Hematopoietic multipotent progenitor cell treated with erythropoietin and hydrocortisone succinate and interleukin-3 and kit ligand, for 4 days (in vitro differentiated cells): ENCODE measurements at places on chromosomes 16 and 17.

GRCh38 chr17:16818340-16818739 lies 128.3 kb downstream of the CCDC144A start:
- DNase-seq = no peak

- no peak for DNase-seq
Measured at GRCh38 chr17:78460951-78461798, 82.7 kb downstream of the PGS1 start.

GRCh38 chr17:9121186-9121820 lies 100.0 kb downstream of the NTN1 start:
- no peak for DNase-seq

- peak; percentile 80 for DNase-seq
Measured at GRCh38 chr16:12801511-12802042, 2.1 kb downstream of the CPPED1 start.

GRCh38 chr17:63772801-63773271 lies 561 bp downstream of the CCDC47 start:
- DNase-seq = peak; percentile 62

- DNase-seq = peak; percentile 81
Measured at GRCh38 chr17:7716901-7717755, at the start of gene DNAH2. TSS of gene DNAH2 (plus strand) at chr17:7717744. CDS start at chr17:7719735, 1,991 bp downstream.

GRCh38 chr17:68670967-68671693 lies 70.0 kb upstream of the FAM20A start:
- DNase-seq = no peak

- DNase-seq = no peak
Measured at GRCh38 chr16:72974142-72974769, 73.7 kb downstream of the ZFHX3 start.

- no peak for DNase-seq
Measured at GRCh38 chr16:63922560-63922959, 1199.3 kb downstream of the CDH11 start.

- peak; percentile 85 for DNase-seq
Measured at GRCh38 chr16:74511961-74512360, 90.7 kb upstream of the CLEC18B start.

DNA sequence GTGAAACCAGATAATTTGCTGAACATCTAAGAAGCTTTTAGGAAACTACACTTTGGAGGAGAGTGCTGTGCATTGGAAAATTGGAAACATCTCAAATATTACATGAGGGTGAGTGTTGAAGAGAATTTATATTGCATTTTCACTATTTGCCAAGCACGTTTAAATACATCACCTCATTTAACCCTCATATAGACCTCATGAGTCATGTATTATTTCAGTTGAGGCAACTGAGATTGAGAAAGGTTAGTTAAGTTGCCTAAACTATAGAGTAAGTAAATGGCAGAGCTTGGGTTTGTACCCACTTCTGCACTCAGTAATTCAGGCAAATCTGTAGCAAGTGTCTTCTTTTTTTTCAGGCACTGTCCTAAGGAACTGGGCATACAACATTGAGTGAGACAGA lies 3.7 kb upstream of the NLK start:
- DNase-seq = no peak

- no peak for DNase-seq
Measured at GRCh38 chr17:71809537-71809936, 311.3 kb upstream of the SOX9 start.

DNA sequence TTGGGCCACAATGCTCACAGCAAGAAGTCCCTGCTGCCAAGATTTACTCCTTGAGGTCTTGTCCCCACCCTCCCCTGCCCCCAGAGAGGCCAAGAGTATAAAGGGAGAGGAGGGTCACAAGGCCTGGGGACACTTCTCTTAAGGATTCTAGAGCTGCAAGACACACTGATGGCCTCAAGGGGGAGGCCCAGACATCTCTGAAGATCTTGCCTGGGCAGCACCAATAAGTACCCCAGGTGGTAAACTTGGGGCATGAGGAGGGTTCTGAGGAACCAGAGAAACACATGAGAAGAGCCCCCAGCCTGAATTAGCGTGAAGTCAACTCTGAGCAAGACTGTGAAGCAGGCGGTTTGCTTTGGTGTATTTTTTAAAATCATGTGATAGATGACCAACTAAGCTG lies 26.8 kb upstream of the MTMR4 start:
- peak; percentile 64 for DNase-seq

DNA sequence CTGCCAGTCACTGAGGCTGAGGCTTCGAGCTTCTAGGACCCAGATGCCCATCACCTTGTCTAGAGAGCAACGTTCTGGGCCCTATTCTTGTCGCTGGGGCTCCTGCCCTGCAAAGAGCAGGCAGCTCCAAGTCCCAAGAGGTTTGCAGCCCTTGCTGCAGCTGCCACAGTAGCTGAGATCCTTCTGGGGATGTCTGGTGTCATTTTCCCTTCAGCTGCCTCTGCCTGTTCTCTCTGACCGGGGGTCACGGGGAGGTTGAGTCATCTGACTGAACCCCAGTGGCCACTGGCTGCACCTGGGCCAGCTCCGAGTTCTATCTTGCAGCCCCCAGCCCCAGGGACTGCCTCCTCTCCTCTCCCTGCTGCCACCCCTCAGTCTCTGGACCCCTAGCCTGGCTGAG lies 4.9 kb downstream of the WSCD1 start:
- DNase-seq = no peak
